ENCODE measurements at places on chromosomes 7 and 10.

DNA sequence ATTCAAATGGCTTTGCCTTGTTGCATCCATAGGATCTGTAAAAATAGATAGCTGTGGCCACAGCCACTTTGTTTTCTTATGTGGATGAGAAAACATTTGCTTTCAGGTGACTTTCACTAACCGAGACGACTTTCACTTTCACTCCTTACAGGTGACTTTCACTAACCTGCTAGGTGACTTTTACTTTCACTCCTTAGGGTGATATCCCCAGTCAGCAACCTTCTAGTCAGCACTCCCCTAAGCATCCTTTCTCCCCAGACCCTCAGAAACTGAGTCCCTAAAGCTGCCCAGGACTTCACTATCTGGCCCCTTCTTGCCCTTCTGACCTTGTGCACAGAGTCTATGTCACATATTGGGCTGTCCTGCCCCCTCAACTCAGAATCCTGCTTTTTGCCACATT lies 177.5 kb downstream of the RELN start:
- no peak for DNase-seq
- H3K4me1 ChIP-seq: no peaks in the 10 kb centered on the region
- no peaks in the 10 kb centered on the region for H3K27me3 ChIP-seq
- no peaks in the 10 kb centered on the region for H3K36me3 ChIP-seq

GRCh38 chr7:50629238-50629901 lies 64.2 kb upstream of the DDC start:
- H3K4me3 ChIP-seq: no peak overlapping the region
- H3K36me3 ChIP-seq: no peaks in the 10 kb centered on the region
- no peaks in the 10 kb centered on the region for H3K4me1 ChIP-seq
- no peak overlapping the region for H3K27ac ChIP-seq
- no peaks in the 10 kb centered on the region for H3K27me3 ChIP-seq
- DNase-seq: no peak

GRCh38 chr7:134414109-134414508 lies 44.8 kb downstream of the AKR1B1 start:
- no peaks in the 10 kb centered on the region for H3K27me3 ChIP-seq
- no peaks in the 10 kb centered on the region for H3K36me3 ChIP-seq
- DNase-seq: no peak
- no peak overlapping the region for H3K27ac ChIP-seq
- no peak overlapping the region for H3K4me3 ChIP-seq

DNA sequence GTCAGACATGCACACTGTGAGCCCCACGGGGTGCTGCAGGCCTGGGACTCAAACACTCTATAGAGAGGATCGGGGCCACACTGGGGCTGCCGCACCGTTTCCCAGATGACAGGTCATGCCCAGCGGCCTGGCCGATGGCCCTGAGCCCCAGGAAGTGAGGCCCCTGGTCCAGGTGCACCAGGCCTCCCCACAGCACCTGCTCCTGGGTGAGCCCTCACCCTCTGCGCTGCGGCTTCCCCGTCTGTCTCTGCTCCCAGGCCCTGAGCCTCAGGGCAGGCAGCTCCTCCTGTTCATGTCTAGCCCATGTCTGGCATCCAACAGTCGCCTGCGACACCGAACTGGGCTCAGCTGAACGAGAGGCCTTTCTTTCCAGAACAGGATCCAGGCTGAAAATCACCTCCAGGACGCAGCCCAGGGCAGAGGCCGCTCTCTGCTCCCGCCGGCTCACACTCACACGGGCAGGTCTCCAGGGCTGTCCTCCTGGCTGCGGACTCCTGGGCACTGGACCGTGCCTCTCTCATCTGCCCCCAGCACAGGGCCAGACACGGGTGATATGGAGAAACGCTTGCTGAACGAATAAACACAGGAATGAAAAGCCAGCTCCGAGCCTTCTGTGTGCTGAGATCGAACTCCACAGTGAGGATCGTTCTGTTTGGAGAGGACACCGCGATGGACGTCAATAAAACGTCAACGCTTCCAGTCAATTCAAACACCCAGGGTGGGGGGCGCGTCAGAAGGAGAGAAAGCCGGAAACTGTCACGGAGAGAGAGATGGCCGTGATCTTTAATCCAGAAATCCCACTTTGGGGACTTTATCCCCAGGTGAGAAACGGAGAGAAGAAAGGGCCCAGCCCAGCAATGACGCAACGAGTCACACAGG lies 202.4 kb downstream of the ELFN1 start:
- no peaks in the 10 kb centered on the region for H3K4me1 ChIP-seq
- no peak for DNase-seq
- no peaks in the 10 kb centered on the region for H3K36me3 ChIP-seq

GRCh38 chr7:139526578-139527544 lies 3.4 kb downstream of the CLEC2L start:
- no peaks in the 10 kb centered on the region for H3K27me3 ChIP-seq
- H3K27ac ChIP-seq: no peak overlapping the region
- H3K36me3 ChIP-seq: no peaks in the 10 kb centered on the region
- no peak for DNase-seq
- no peak overlapping the region for H3K4me3 ChIP-seq

GRCh38 chr7:123271856-123272255 lies 72.1 kb upstream of the SLC13A1 start:
- H3K27ac ChIP-seq: no peak overlapping the region
- H3K27me3 ChIP-seq: no peaks in the 10 kb centered on the region
- no peaks in the 10 kb centered on the region for H3K36me3 ChIP-seq

- no peak overlapping the region for H3K27ac ChIP-seq
- DNase-seq: no peak
- H3K36me3 ChIP-seq: no peaks in the 10 kb centered on the region
- H3K27me3 ChIP-seq: no peaks in the 10 kb centered on the region
- H3K4me1 ChIP-seq: peaks cover 6% of the 10 kb centered on the region
Observed at GRCh38 chr7:99267481-99267840, 5.2 kb upstream of the MYH16 start.

DNA sequence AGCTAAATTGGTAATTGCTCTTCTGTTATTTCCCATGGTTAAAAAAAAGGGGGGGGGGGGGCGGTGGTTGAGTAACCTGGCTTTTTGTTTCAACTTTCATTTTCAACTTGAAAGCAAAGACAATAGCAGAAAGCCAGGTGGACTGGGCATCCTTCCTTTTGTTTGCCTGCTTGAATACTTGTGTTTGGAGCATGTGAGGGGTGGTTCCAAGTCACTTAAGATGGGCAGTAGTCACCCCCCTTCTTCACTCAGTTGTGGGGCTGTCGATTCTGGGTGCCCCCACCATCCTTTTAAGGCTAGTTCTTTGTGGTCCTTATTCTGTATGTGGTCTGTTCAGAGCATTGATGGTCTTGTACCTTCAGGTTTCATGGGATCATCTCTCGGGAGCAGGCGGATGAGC lies 165.6 kb upstream of the PRR15 start:
- H3K4me3 ChIP-seq: no peak overlapping the region
- H3K4me1 ChIP-seq: no peaks in the 10 kb centered on the region
- H3K36me3 ChIP-seq: no peaks in the 10 kb centered on the region
- no peaks in the 10 kb centered on the region for H3K27me3 ChIP-seq
- DNase-seq: no peak
